ENCODE measurements at places on chromosomes 7 and 10.

DNA sequence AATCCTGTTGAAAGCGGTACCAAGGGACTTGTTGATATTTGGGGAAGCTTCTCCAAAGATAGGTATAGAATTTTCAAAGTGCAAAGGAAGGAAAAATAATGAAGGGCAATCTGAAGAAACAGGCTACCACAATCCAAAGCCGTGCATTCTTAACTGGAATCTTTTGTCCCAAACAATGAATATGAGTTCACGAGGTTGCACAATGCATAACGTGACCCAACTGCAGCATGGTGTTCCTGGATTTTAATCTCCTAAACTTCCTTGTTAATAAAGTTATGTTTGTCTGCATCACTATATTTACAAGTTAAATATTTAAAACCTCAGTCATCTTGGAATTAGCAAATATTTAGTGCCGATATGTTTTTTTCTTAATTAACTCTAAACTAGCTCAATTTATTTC, 203.7 kb downstream of the WDR11 start:
- no peak for DNase-seq

GRCh38 chr7:131735101-131735500, 178.7 kb upstream of the PODXL start:
- no peak for DNase-seq

- no peak for DNase-seq
Measured at GRCh38 chr10:79326361-79327089, 20.7 kb upstream of the PPIF start.

DNA sequence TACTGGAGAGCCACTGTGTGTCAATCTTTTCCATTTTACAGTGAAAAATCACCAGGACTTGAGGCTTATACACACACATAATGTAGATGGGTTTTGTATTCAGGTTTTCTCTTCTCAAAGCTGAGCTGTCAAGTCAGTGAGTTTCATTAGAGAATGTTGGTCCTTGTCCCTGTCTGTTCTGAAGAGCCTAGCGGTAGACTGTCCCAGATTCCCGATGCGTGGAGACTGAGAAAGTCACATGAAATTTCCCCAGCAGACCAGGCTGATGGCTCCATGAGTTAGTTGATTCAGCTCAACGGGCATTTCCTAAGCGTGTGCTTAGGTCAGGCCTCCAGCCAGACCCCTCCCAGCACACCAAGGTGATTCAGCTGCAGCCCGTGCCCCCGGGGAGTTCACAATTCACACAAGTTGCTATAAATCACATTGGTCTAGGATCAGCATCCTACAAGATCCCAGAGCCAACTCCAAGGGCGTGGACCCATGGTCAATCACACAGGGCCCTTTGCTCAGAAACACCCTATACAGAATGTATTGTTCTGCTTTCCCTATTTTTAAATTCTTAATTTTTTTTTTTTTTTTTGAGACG, 17.2 kb downstream of the CHST15 start:
- DNase-seq: no peak

GRCh38 chr10:43251419-43252165, 15.3 kb downstream of the RASGEF1A start:
- DNase-seq: no peak

Data from SJCRH30 (cell line).